ENCODE measurements at places on chromosomes 4 and X. TPM values are rescaled to one million over a fixed set of nuclear protein-coding genes. Genes with fewer than 3 reads are reported as not detected.

- no peak for DNase-seq
Observed at GRCh38 chr4:165118256-165118909, 5.7 kb upstream of the TMEM192 start.

GRCh38 chr4:151407466-151408379 lies 1.3 kb upstream of the FHIP1A start:
- peak; percentile 14 for DNase-seq

The FGB gene
- not detected for polyA plus RNA-seq

The PCDH7 gene
- polyA plus RNA-seq: 21.4 TPM

The TMPRSS11F gene
- polyA plus RNA-seq: not detected

The SLC9A7 gene
- 13.9 TPM for polyA plus RNA-seq

DNA sequence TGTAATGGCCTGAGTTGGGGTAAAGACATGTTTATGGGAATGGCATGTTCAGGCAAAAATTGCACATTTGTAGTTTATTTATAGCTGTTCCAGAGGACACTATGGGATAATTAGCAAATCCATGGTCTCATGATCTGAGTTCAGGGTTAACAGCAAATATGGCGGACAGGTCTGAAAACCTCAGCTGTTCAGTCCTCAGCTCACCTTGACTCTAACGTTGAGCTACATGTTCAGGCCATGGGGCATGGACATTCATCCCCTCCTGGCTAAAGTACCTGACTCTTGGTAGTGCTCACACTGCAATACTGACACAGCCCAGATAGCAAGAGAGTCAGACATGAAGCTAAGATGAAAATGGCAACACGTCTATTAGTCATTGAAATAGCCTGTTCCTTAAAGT lies 161.6 kb upstream of the GPC4 start:
- no peak for DNase-seq

DNA sequence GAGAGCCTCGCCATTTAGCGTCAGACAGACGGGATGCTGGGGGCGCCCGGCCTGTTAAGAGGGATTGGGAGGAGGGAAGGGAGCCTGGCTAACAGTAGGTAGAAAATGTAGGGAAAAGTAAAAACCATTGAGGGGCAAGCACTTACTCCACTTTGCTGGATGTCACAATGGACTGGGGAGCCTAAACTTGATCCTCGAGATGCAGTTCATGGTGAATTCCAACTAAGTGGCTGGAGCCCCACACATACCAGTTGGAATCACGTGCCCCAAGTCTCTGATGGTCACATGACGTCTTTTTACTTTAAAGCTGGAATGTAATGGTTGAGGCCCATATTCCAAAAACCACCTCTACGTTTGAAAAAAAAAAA lies 1.5 kb downstream of the PLS3 start:
- DNase-seq: peak; percentile 43

The RHOXF2B gene
- polyA plus RNA-seq: not detected

DNA sequence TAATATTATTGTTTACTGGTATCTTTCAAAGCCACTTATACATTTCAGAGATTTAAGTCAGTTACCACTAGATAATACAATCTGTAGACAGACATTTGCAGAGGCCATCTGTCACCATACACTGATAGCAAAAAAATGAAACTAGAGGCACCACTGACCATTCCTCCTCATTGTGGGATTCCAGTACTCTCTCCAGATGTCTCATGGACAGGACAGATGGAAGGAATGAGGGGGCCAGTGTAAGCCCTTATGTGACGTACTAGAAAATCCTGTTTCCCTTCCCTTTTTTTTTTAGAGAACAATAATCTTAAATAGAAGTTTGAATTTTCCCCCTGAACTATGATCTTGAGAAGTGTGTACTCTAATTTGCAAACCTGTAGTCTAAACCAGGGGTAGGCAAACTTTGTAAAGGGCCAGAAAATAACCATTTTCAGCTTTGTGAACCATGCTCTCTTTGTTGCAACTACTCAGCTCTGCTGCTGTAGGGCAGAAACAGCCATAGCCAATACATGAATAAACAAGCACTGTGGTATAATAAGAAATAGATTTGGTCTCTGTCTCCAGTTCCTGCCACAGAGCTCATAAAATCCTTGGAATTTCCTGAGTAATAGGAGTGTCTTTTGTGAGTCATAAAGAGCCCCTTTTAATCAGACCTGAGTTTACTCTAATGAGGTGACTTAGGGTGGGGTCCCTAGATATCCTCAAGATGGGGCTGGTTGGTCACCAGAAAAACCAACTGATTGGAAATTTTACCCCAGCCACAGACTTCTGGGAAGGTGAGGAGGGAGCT lies 90.4 kb downstream of the MOSPD2 start:
- peak; percentile 5 for DNase-seq

The SERPINA7 gene
- not detected for polyA plus RNA-seq

The TMPRSS11A gene
- not detected for polyA plus RNA-seq

The CT45A2 gene
- not detected for polyA plus RNA-seq

The KLKB1 gene
- 0.06 TPM for polyA plus RNA-seq

DNA sequence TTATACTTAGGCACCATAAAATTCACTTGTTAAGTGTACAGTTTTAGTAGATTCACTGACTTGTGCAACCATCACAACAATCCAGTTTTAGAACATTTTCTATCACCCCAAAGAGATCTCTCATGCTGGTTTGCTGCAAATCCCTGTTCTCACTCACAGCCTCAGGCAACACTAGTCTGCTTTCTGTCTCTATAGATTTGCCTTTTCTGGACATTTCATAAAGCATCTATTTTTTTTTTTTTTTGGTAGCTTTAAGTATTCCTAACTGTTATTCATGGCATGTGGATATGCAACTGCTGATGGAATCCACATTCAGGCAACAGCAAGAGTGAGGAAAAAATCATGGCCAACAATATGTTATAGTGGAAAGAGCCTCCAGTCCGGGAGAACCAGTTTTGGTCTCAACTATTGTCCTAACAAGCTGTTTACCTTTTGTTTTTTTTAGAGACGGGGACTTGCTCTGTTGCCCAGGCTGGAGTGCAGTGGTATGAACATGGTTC lies 27.0 kb upstream of the TMEM150C start:
- no peak for DNase-seq

The TGIF2LX gene
- polyA plus RNA-seq: not detected

The ADH4 gene
- polyA plus RNA-seq: 0.03 TPM

The CCDC149 gene
- polyA plus RNA-seq: 14.6 TPM

The TRIM60 gene
- not detected for polyA plus RNA-seq

GRCh38 chrX:153770601-153771414 lies 6.8 kb downstream of the PLXNB3 start:
- DNase-seq: no peak

The POU4F2 gene
- not detected for polyA plus RNA-seq

GRCh38 chr4:118839221-118839927 lies 3.4 kb upstream of the SEC24D start:
- no peak for DNase-seq

DNA sequence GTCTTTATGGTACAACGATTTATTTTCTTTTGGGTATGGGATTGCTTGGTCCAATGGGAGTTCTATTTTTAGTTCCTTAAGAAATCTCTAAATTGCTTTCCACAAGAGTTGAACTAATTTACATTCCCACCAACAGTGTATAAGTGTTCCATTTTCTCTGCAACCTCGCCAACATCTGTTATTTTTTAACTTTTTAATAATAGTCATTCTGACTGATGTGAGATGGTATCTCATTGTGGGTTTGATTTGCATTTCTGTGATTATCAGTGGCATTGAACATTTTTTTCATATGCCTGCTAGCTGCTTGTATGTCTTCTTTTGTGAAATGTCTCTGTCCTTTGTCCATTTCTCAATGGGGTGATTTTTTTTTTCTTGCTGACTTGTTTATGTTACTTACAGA lies 42.8 kb downstream of the UCHL1 start:
- no peak for DNase-seq

- no peak for DNase-seq
Observed at GRCh38 chr4:142960867-142961644, 115.0 kb upstream of the INPP4B start.

DNA sequence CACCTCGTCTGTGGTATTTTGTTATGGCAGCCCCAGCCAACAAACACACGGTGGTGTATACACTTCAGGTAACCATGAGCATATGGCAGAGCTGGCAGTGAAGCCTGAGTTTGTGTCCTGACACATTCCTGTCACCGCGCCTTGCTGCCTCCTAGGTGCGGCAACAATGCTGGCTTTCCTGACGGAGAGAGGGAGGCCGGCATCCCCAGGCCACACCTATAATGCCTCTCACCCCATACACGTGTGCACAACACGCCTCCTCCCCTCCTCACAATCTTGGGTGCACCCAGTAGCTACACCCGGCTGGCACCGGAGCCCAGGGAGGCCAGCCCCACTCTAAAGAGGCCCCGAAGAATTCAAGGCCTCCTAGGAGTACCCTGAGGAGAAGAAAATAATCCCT lies 158.5 kb downstream of the NSUN7 start:
- no peak for DNase-seq

The GUCY1A1 gene
- polyA plus RNA-seq: 0.52 TPM

- DNase-seq: peak; percentile 5
Observed at GRCh38 chr4:43682551-43682950, 766.1 kb downstream of the KCTD8 start.

The FAM47E gene
- 0.12 TPM for polyA plus RNA-seq

GRCh38 chrX:96835660-96836289 lies 47.9 kb upstream of the RPA4 start:
- no peak for DNase-seq

The OPRPN gene
- not detected for polyA plus RNA-seq

DNA sequence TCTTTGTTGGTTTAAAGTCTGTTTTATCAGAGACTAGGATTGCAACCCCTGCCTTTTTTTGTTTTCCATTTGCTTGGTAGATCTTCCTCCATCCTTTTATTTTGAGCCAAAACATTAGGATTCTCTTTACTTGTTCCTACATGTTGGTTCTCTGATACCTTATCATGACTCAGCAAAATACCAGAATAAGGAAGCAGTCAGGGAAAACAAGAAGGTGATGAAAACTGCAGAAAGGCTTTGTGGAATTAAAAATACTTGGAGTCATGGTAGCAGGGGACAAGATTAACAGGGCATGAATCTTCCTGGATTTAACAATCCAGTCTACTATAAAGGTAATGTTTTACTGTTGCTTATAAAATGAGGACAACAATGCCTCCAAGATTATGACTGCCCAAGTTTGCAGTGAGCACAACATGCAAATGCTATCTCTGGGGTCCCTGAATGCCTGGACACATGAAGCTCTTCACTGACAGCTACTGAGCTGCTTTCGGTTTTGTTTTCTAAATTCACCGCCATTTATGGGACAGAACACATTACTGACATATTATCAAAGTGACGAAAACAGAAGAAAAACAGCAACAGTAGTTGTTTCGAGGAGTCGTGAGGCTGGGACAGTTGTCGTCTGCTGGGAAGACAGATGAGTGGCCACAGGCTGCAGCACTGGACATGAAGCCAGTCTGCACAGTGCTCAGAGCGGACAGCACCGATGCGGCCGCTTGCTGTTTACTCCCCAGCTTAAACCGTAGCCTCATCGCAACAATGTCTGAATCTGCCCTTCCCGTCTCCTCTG lies 174.5 kb upstream of the DKK2 start:
- DNase-seq: peak; percentile 62
